ENCODE measurements at places on chromosomes 2 and 18.

- no peak for DNase-seq
Observed at GRCh38 chr2:16546128-16546754, 119.4 kb downstream of the CYRIA start.

DNA sequence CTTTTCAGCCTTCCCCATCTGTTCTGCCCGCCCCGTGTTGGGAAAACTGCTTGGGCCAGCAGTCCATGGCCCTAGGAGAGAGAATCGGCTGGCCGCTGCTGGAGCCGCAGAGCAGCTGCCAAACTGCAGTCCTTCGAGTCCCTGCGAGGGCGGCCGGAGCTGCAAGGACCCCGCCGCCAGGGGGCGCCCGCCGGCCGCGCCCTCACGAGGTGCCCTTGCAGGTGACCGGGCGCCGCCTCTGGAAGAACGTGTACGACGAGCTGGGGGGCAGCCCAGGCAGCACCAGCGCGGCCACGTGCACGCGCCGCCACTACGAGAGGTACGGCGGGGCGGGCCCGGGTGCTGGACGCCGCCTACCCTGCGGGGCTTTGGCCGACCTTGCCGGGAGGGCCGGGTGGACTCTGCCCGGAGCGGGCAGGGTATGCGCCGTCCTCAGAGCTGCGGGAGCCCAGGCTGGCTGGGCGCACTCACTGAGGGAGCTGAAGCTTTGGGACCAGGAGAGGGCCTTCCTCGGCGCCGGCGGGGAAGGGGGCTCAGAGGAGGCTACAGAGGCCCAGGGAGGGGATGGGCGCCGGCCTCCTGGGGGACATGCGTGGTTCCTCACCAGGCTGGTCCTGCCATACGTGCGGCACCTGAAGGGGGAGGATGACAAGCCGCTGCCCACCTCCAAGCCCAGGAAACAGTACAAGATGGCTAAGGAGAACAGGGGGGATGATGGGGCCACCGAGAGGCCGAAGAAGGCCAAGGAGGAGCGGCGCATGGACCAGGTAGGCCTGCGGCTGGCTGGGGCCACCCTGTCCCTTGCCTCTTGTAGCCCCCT, 13.6 kb downstream of the ARID5A start:
- DNase-seq: no peak

- DNase-seq: no peak
Observed at GRCh38 chr2:160621748-160622147, 128.1 kb upstream of the RBMS1 start.

- DNase-seq: no peak
Observed at GRCh38 chr2:203800783-203801182, 66.8 kb upstream of the CTLA4 start.

DNA sequence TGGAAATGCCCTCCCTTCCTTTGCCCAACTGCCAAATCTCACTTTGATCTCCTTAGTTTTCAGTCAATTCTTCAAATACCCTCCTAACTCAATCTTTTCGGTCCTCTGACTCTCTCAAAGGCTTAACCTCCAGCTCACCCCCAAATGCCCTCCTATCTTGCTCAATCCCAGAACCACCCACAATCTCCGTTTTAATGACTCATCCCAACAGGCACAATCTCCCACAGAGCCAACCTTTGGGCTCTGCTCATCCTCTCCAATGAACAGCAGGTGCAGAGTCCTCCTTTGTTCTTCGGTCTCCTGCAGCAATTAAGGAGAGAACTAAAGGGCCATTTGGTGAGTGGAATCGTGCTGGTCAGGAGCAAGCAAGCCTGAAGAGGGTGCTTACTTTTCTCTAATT, 366.1 kb upstream of the CRIM1 start:
- DNase-seq: no peak

GRCh38 chr18:80126797-80127196, 17.7 kb downstream of the ADNP2 start:
- no peak for DNase-seq

GRCh38 chr18:58578835-58579560, 49.9 kb downstream of the ALPK2 start:
- no peak for DNase-seq

GRCh38 chr18:67305466-67305865, 211.1 kb downstream of the DSEL start:
- DNase-seq: no peak

- DNase-seq: no peak
Observed at GRCh38 chr2:29110916-29111535, 4.2 kb upstream of the CLIP4 start.

DNA sequence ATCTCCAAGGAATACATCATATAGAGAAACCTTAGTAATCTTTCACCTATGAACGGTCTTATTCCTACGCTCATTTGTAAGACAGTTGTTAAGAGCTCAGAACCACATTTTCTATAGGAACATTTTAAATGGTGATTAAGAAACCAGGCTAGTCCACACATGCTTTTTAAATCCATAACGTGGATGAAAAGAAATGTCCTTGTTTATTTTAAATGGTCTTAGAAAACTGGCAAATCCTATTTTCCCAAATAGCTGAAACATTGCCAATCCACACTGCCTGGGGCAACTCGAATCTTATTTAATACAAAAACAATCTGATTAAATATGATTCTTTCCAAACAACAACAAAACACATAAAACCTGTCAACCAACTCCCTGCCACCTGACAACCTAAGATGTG, 23.7 kb downstream of the METTL8 start:
- DNase-seq: no peak

DNA sequence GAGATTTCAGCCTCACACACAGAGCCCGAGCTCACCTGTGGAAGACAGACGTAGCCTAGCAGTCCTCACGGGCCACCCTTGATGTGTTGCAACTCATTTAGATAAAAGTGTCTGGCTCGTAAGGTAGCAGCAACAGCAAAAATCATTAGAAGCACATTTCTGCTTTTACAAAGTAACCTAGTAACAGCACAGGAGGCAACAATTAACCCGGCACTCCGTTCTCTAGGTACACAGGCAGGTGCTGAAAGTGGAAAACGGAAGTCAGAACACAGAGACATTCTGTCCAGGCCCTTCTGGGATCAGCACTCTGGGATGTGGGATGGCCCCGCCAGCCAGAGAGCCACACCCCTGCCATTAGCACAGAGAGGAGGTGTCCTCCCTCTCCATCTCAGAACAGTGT, 99.3 kb downstream of the KLHL29 start:
- no peak for DNase-seq

DNA sequence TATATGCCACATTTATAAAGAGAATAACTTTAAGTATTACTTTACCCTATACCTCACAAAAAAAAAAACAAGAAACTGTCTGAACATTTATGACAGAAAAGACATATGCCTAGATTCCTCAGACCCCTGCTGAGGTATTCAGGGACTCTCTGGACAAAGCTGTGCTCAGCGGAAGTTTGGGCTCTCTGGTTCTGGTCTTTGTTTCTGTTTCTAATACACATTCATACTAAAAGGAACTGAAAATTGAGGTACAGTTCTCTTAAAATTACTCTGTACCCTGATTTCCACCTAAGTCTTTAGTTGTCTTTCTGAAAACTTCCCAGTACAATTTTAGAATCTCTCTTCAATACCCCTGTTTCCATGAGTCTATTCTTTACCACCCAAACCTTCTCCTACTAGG, 160.3 kb downstream of the IKZF2 start:
- DNase-seq: no peak

DNA sequence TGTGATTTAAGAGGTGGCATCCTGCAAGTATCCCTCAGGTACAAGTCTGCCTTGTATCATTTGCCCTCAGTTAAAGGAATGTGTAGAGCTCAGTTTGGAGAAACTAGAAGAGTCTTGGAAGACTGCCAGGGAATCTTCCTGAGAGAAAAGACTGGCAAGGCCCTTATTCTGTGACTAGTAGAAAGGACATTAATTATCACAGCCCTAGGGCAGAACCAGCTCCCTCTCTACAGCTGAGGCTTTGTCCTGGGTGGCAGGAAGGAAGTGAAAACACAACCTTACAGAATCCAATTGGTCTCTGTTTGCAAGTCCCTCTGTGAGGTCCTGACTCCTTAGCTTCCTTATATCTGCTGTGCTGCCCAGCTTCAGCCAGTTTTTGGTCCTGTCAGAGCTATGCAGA, 385.9 kb upstream of the CYRIA start:
- no peak for DNase-seq

GRCh38 chr2:26530696-26531095, 52.8 kb upstream of the OTOF start:
- DNase-seq: no peak

DNA sequence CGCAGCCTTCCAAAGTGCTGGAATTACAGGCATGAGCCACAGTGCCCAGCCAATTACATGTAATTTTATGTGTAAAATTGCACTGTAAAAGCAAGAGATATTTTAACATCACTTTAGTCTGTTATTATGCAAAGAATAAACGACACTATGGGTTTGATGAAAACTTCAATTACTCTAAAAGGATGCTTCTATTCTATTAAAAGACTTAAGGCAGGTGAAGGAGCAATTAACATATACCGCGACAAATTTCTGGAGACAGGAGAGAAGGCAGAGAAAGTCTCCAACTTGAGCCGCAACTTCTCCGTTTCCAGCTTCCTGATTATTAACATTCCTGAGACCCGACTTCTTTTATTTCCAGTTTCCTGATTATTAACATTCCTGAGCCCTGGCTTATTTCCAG, 53.7 kb downstream of the FAM210A start:
- no peak for DNase-seq

DNA sequence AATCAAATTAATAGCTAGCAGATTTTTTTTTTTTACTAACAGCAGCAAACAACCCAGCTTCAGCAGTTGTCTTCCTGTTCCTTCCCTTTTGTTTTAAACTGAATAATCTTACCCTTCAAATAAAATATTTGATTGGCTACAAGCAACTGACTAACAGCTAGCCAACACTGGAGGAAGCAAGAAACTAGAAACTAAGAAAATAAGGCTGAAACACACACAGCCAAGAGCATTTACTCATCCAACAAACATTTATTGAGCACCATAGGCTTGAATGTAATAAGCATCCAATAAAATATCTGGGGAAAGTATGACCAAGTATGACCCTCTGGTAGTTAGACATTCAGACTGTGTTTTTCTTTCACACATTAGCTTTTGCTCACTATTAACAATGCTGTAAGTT, 189.2 kb downstream of the CD226 start:
- DNase-seq: no peak

DNA sequence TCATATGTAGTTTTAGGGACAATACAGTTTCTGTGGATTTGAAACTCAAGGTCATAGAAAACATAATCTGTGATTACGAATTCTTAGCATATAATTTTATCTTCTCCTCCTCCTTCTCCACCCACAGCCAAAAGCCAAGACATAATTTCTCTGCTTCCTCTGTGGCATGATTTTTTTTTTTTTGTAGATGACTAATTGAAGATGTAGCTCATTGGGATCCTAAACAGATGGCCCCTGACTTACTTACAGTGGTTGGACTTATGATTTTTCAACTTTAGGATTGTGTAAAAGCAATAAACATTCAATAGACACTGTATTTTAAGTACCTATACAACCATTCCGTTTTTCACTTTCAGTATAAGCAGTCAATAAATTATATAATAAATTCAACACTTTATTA, 42.3 kb downstream of the FSIP2 start:
- DNase-seq: no peak

GRCh38 chr18:10128921-10129501, 215.2 kb downstream of the VAPA start:
- no peak for DNase-seq

GRCh38 chr2:26088038-26088643, 54.3 kb downstream of the RAB10 start:
- DNase-seq: no peak

GRCh38 chr18:25992566-25992965, 97.8 kb downstream of the SS18 start:
- DNase-seq: no peak

GRCh38 chr18:51659781-51660180, 462.3 kb upstream of the MEX3C start:
- DNase-seq: no peak

DNA sequence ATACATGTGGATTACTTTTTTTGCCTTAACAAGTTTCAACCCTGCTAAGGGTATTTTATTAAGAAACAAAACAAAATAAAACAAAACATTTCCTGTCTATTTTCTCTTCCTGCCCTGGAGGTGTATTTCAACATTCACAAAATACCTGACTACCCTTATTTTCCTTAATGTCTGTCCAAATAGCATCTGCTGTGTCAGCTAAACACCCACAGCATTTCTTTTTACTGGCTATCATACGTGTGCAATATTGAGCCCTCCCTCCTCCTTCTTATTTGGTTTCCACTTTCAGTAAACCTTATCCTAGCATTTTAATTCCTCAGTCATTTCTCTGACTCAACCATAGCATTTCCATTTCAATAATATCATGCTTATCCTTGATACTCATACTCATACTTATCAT, 1420.0 kb upstream of the ZEB2 start:
- DNase-seq: no peak

DNA sequence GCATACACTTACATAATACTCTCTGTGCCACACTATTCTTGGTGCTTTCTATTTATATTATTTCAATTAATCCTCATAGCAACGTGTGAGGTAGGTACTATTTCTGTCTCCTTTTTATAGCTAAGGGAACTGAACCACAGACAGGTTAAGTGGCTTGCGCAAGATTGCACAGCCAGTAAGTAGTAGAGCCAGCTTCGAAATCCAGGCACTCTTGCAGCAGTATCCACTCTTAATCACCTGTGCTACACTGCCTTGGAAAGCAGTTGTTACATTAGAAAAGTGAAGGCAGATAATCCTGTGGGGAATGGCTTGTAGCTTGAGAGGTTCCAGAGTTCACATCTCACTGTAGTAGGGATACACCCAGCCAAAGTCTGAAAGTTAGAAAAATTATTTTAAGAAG, 198.3 kb downstream of the LDLRAD4 start:
- DNase-seq: no peak

- DNase-seq: no peak
Observed at GRCh38 chr2:24164416-24164973, 10.4 kb upstream of the FAM228A start.

DNA sequence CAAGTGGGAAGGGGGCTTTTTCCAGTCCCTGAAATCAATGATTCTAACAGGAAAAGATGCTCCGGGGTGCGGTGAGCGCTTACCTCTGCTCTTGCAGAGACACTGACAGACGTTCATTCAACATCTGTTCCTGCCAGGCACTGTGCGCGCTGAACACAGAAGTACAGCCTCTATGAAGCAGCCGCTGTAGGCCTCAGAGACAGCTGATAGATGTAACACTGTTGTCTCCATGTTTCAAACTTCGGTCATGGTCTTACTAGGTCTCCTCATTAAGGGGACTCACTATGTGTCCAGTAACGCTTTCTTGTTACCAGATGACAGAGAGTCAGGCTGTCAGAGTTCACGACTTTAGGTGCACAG, 649 bp upstream of the CLIP4 start:
- DNase-seq: no peak

- no peak for DNase-seq
Observed at GRCh38 chr2:58757971-58758370, 516.8 kb upstream of the FANCL start.

DNA sequence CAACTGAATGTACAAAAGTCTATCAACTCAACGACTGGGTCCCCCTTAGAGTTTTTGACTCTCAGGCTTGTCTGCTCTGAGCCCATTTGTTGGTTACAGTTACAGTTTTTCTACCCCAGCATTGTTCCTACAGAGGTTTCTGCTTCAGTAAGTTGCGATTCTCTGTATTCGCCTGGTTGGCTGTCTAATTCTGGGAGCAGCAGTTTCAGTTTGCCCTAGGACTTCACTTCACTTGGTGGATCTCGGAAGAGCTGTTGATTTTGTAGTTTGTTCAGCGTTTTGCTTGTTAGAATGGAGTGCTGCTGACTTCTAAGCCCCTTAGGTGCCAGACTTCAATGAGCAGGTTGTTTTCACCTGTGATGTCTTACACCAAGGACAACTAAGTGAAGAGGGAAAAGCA, 296.5 kb upstream of the EPAS1 start:
- DNase-seq: no peak

GRCh38 chr2:232133078-232133477, 171.6 kb downstream of the DIS3L2 start:
- DNase-seq: no peak
